ENCODE measurements at places on chromosomes 4 and X.

GRCh38 chr4:72531768-72532290, 37.2 kb downstream of the ADAMTS3 start:
- DNase-seq, result no peak

GRCh38 chr4:22712529-22712928, 19.8 kb downstream of the GBA3 start:
- no peak for DNase-seq

- no peak for DNase-seq
Observed at GRCh38 chrX:120536061-120536460, 24.7 kb downstream of the CUL4B start.

DNA sequence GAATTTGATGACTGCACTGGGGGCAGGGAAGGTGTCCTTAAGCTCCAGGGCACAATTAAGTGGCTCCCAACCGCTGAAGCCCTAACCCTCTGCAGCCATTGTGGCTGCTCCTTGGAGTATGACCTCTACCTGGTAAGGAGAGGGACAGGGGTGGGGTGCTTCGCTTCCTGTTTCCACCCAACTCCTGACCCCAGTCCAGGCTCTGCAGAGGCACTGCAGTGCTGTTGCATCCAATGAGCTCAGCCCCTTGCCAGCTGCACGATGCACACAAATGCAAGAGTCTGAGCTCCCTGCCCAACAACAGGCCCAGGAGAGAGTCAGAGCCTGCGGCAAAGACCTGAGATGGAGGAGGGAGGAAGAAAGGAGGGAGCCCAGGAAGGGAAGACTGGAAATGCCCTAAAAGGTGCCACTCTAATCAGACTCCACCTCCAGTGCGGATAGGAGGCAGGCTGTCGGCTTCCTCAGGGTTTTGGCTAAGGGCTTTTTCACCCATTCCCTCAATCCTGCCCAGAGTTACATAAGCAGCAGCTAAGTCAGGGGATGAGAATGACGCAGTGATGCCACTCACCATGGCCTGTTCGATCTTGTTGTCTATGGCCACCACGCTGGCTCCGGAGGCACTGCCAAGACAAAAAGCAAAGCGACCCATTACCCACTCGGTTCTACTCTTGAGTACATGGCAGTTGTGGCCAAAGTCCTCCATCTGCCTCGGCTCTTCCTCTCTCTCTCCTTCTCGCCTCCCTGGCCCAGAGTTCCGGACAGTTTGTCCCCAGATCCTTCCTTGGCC, 60.1 kb downstream of the TSC22D3 start:
- no peak for DNase-seq

DNA sequence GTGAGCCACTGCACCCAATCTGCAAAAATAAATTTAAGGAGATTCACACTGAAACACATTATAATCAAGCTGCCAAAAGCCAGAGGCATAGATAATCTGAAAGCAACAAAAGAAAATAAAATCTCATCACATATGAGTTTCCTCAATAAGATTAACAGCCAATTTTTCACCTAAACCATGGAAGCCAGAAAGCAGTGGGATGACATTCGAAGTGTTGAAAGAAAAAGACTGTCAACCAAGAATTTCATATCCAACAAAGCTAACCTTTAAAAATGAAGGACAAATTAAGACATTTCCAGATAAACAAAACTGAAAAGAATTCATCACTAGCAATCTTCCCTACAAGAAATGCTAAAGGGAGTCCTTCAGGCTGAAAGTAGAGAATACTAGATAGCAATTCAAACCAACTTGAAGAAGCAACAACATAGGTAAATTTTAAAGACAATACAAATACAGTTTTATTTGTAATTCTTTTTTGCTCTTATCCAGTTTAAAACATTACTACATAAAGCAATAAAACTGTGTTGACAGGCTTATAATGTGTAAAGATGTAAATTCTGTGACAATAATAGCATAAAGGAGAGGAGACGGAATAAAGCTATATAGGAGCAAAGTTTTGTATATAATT, 23.1 kb upstream of the KLHL8 start:
- DNase-seq, result no peak

GRCh38 chr4:158523990-158524535, 2.4 kb downstream of the RXFP1 start:
- no peak for DNase-seq

DNA sequence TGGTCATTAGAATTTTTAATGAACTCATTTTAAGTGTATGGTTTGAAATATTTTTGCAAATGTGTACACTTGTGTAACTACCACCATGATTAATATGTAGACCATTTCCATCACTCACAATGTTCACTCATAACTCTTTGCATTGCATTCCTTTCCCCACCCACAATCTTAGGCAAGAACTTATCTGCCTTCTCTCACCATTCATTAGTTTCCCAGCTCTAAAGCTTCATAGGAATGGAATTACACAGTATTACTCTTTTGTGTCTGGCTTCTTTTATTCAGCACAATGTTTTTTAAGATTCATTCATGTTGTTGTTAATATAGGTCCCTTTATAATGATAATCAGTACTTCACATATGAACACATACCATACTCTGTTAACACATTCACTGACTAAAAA, 106.1 kb downstream of the ARAP2 start:
- no peak for DNase-seq

GRCh38 chr4:94802091-94802490, 44.3 kb downstream of the BMPR1B start:
- DNase-seq, result no peak

DNA sequence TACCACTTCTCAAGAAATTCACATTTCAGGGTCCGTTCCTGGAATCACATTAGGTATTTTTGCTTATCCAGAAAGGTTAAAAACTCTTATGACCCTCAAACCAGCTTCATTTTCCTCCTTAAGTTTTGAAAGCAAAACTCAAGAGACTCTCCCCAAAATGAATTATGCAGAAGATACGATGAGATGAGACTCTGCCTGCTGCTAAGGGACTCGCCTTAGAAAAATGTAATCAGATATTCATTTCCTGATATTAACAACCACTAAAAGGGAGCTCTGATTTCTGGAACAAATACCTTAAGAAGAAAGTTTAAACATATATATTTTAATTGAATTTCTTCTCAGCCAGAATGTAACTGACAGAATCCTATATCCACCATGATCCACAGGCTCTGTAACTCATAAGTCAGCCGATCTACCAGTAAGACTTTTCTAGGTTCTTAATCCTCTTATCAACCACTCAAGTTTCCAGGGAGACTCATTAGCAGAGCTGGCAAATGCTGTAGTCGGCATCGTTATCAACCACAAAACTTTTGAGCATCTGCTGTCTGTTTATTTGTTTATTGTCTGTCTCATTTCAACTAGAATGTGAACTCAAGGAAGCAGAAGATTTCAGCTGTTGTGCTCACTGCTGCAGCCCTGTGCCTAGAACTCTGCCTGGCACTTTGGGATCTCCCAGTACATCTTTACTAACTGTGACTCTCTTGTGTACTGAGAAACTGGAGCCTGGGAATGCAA, 112.5 kb downstream of the LDB2 start:
- peak; percentile 85 for DNase-seq

DNA sequence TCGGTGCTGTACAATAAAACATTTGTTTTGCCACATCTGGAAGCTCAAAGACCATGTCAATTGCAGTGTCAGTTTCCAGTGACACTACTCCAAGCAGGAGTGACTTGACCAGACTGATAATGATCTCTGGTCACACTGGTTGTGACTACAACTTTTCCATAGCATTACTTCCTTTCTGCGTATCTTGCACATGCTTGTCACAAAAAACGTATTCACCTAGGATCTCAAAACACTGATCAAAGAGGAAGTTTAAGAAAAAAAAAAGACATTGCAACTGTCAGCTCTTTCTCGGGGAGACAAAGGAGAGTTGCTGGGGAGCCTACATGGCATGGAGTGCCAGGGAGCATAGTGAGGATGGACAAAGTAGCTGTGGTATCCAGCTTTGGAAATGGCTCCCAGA, 60.6 kb downstream of the OPHN1 start:
- no peak for DNase-seq

GRCh38 chr4:139214039-139214534, 37.1 kb upstream of the ELF2 start:
- peak; percentile 47 for DNase-seq

DNA sequence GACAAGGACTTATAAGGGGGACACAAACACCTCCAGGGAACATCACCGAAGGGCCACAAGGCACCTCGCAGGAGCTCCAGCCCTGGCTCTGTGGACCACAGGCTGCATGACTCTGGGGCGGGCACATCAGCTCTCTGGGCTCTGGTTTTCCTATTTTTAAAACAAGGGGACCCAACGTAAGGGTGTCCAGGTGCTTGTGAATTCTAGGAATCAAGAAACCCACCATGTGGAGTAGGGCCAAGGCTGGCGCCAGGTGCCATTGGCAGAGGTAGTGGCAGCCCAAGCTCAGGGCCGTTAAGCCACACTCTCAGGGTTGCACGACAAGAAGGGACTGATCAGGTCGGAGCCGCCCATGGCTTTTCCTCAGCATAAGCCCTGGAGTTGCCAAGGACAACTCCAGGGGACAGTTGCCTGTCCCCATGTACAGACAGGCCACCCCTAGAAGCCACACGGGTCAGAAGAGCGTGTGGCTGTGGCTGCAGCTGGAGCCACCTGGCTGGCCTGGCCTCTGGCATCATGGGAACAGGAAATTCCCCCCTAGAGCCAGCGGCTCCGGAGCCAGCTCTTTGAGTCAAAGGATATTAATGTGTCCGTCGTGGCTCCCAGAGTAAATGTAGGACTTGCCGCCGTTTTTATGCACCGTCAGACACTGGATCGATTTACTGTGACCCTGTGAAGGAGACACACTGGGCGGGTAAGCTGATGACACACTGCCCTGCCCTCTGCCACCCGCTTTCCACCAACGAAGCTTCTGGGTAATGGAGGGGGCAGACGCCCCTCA, 32.5 kb downstream of the WDR1 start:
- DNase-seq, result no peak

- no peak for DNase-seq
Observed at GRCh38 chrX:22383988-22384387, 111.3 kb downstream of the CBLL2 start.

GRCh38 chr4:1839282-1839681, 16.7 kb downstream of the LETM1 start:
- no peak for DNase-seq

DNA sequence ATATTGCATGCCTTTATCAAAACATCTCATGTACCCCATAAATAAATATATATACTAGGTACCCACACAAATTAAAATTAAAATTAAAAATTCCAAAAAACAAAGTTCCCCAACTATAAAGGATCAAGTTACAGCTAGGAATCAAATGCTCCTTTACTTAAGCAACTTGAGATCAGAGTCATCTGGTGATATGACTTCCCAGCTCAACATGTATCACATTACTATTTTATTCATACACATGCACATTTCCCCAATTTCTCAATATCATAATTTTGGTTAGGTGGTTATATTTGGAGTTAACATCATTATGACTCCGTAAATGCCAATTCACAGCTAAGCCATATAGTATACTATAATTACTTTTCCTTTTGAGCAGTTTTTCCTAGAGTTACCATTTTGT, 60.9 kb downstream of the CLOCK start:
- DNase-seq, result no peak

DNA sequence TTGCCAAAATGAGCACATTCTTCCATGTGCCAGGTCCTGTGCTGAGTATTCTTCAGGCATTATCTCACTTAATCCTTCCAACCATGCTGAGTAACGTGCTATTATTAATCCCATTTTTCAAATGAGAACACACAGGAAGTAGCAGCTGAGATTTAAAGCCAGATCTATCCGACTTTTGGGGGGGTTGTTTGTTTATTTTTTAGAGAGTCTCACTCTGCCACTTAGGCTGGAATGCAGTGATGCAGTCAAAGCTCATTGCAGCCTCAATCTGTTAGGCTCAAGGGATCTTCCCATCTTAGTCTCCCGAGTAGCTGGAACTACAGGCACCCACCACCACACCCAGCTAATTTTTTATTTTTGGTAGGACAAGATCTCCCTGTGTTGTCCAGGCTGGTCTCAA, 55.5 kb upstream of the TRIM2 start:
- DNase-seq, result no peak

- no peak for DNase-seq
Observed at GRCh38 chr4:178823673-178824295, 1381.5 kb upstream of the AGA start.

GRCh38 chr4:52848254-52848653, 13.9 kb upstream of the RASL11B start:
- DNase-seq, result no peak

GRCh38 chrX:40176351-40177116, 78.8 kb upstream of the BCOR start:
- peak; percentile 49 for DNase-seq

GRCh38 chr4:80279751-80280150, 13.3 kb downstream of the FGF5 start:
- no peak for DNase-seq

Measured in NCI-H524 (cell line).